Muscle of leg (tissue), 16 donors: ENCODE measurements at places on chromosomes 4 and X. TPM values are rescaled to one million over a fixed set of nuclear protein-coding genes. Genes with fewer than 3 reads are reported as not detected.

Gene PAGE5
- not detected for total RNA-seq

Gene MBNL3
- 9.8 TPM for total RNA-seq

Gene UGT2B15
- total RNA-seq = not detected

Gene PRRG3
- 12.6 TPM for total RNA-seq

Gene CXCL3
- 0.18 TPM for total RNA-seq

Gene DCX
- total RNA-seq = 9.4 TPM

Gene ADH1B
- total RNA-seq = 6.3 TPM

Gene AGTR2
- 38.0 TPM for total RNA-seq

Gene SPANXA1
- total RNA-seq = not detected

Gene SMIM31
- total RNA-seq = not detected

Gene FRG2
- not detected for total RNA-seq

Gene GPAT3
- 16.3 TPM for total RNA-seq

DNA sequence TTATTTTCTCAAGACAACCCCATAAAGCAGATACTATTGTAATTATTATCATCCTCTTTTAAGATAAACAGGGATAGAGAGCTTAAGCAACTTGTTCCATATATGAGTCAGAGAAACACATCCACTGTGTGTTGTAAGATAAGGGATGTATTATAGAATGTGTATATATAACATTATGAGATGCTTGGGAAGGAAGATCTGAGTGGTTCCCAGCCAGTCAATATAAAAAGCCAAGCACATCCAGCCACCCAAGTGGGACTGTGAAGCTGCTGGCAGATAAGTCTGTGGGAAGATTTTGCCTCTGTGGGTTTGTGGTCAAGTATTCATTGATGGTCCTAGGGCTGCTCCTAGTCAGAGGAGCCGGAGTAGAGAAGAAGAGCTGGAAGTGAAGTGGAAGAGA lies 16.5 kb upstream of the BMPR1B start:
- DNase-seq = no peak
- no peaks in the 10 kb centered on the region for H3K36me3 ChIP-seq
- H3K27me3 ChIP-seq = no peaks in the 10 kb centered on the region
- no peaks in the 10 kb centered on the region for H3K4me1 ChIP-seq
- H3K27ac ChIP-seq = no peak overlapping the region
- no peak overlapping the region for H3K4me3 ChIP-seq

- DNase-seq = no peak
- no peaks in the 10 kb centered on the region for H3K4me1 ChIP-seq
- H3K4me3 ChIP-seq = no peak overlapping the region
- H3K27me3 ChIP-seq = peaks cover 4% of the 10 kb centered on the region
These were observed 16.2 kb downstream of the CTAG1B start for GRCh38 chrX:154602766-154603437.

- DNase-seq = no peak
- no peaks in the 10 kb centered on the region for H3K27me3 ChIP-seq
- H3K4me3 ChIP-seq = no peak overlapping the region
- no peaks in the 10 kb centered on the region for H3K4me1 ChIP-seq
- no peaks in the 10 kb centered on the region for H3K36me3 ChIP-seq
- no peak overlapping the region for H3K27ac ChIP-seq
These were observed 407.9 kb downstream of the TECRL start for GRCh38 chr4:64001229-64001898.

DNA sequence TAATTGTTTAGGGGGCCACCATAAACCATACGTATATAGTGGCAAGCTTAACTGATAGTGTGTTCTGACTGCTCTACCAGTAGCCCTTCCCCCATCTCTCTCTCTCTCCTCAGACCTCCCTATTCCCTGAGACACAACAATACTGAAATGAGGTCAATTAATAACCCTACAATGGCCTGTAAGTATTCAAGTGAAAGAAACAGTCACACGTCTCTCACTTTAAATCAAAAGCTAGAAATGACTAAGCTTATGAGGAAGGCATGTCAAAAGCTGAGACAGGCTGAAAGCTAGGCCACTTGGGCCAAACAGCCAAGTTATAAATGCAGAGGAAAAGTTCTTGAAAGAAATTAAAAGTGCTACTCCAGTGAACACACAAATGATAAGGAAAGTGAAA lies 78.0 kb downstream of the PRDM5 start:
- H3K27me3 ChIP-seq = no peaks in the 10 kb centered on the region
- H3K36me3 ChIP-seq = peaks cover 3% of the 10 kb centered on the region
- H3K4me3 ChIP-seq = no peak overlapping the region
- no peak for DNase-seq
- H3K27ac ChIP-seq = no peak overlapping the region

DNA sequence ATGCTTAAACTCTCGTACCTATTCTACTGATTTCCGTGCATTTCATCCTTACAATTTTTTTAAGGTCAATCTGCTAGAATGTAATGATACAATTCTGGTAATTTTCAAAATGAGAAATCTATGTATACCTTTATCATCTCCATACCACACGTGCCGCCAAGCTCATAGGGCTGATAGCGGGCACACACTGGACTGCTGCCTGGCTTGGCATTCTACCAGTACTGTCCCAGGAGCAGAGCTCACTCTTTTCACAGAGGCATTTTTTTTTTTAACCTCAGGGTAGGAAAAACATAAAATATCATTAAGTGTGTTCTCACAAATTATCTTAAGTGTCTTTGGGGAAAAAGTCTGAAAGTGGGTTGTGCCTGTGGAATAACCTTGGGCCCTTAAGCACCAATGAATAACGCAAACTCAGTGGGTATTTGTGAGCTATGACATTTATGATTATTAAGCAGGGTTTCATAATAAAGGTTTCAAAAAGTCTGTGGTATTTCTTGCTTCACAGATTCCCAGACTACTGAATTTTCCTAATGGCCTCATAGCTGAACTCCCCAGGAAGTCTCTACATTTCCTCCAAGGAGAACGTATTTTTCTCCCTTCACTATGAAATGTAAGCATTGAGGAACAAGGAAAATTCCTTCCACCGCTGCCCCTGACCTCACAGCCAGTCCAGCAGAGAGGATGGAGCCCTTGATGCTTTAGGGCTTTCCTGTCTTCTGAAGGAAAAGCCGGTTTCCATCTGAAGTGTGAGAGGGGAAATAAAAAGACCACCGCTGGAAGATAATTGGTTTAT lies 125.2 kb downstream of the ELOVL6 start:
- no peak overlapping the region for H3K27ac ChIP-seq
- H3K27me3 ChIP-seq = no peaks in the 10 kb centered on the region
- H3K36me3 ChIP-seq = no peaks in the 10 kb centered on the region
- DNase-seq = no peak
- no peaks in the 10 kb centered on the region for H3K4me1 ChIP-seq

DNA sequence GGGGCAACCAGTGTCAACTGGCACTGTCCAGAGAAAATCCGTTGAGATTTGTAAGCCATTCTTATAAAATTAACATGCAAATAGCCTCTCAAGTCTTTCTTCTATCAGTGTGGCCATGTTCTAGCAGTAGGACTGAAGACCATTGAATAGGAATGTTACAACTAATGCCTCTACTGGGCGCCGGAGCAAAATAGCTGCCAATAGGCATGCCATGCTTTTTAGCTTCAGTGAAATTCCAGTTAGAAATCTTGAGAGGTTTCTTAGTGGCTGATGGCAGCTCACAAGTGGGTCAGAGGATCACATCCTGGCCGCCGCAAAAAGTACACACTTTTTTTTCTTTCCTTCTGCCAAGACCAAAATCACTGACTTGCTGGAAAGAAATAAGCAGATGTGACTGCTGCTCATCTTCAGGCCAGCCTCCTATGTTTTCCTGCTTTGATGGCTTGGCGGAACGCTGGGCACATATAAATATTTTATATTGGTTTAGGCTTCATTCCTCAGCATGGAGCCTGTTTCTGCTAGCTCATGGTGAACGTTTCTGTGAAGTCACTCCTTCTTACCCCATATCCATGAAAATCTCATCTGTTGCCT lies 293.1 kb downstream of the TENM3 start:
- DNase-seq = no peak
- no peaks in the 10 kb centered on the region for H3K36me3 ChIP-seq
- peaks cover 5% of the 10 kb centered on the region for H3K4me1 ChIP-seq
- no peak overlapping the region for H3K27ac ChIP-seq

DNA sequence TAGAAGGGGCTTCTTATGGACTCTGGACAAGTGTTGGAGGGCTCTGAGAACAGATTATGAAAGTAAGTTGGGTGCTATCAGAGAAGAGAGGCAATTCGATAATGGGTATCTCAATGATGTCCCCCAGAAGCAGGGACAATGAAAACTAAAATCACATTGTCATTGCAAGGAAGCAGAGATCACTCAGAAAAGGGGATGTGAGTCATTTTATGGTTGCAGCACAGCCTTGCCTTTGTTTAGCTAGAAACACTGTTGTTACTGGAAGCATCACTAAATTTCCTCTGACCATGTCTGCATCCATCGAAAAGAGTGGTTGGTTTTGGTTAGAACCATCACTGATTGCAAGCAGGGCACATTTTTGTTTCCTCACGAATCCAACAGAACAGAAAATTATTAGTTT lies 246.8 kb upstream of the NWD2 start:
- H3K27ac ChIP-seq = no peak overlapping the region
- no peaks in the 10 kb centered on the region for H3K36me3 ChIP-seq
- no peaks in the 10 kb centered on the region for H3K27me3 ChIP-seq
- no peak for DNase-seq
- no peaks in the 10 kb centered on the region for H3K4me1 ChIP-seq

GRCh38 chrX:2664502-2664901 lies 26.6 kb upstream of the CD99 start:
- H3K4me3 ChIP-seq = no peak overlapping the region
- DNase-seq = peak; percentile 80

DNA sequence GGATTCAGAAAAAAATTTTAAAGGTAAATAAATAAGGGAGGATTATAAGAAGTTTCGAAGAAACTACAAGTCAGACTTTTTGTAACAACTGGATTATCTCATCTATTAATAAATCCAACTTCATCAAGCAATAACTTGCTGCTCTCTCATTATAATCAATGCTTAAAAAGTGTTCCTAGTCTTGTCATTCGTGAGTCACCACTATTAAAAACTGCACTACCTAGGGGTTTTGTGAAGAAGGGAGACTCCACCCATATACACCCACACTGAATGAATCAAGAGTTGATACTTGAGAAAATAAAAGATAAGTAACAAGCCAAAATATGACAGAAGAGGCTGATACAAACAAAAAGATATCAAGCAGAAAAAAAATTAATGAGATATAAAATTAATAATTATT lies 360.5 kb downstream of the ZNF674 start:
- no peak overlapping the region for H3K27ac ChIP-seq
- H3K36me3 ChIP-seq = no peaks in the 10 kb centered on the region
- no peaks in the 10 kb centered on the region for H3K4me1 ChIP-seq
- peaks cover 7% of the 10 kb centered on the region for H3K27me3 ChIP-seq

DNA sequence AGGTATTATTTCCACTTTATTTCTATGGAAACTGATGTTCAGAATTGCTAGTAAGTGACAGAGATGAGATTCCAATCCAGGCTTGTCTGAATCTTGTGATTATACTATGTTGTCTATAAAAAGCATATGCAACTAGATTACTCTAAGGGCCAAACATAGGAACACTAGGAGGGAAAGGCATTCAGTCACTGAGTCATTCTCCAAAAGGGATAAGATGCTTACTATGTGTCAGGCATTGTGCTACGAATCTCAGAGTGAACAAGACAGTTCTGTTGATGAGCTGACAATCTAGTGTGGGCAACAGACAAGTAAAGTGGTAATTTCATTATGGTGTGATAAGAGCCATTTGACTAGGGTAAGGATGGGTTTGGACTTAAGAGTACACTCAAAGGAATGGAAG lies 77.2 kb downstream of the RASL11B start:
- peaks cover 24% of the 10 kb centered on the region for H3K4me1 ChIP-seq
- H3K27me3 ChIP-seq = no peaks in the 10 kb centered on the region
- H3K27ac ChIP-seq = peak overlapping the region; percentile 59
- no peak for DNase-seq
- no peak overlapping the region for H3K4me3 ChIP-seq
- no peaks in the 10 kb centered on the region for H3K36me3 ChIP-seq

GRCh38 chrX:13341491-13342101 lies 21.7 kb upstream of the ATXN3L start:
- peak; percentile 10 for DNase-seq
- no peak overlapping the region for H3K4me3 ChIP-seq
- H3K36me3 ChIP-seq = no peaks in the 10 kb centered on the region
- no peaks in the 10 kb centered on the region for H3K4me1 ChIP-seq

GRCh38 chr4:10584042-10584441 lies 100.5 kb downstream of the CLNK start:
- no peaks in the 10 kb centered on the region for H3K36me3 ChIP-seq
- no peaks in the 10 kb centered on the region for H3K27me3 ChIP-seq
- no peak overlapping the region for H3K27ac ChIP-seq
- no peak overlapping the region for H3K4me3 ChIP-seq
- DNase-seq = peak; percentile 77

DNA sequence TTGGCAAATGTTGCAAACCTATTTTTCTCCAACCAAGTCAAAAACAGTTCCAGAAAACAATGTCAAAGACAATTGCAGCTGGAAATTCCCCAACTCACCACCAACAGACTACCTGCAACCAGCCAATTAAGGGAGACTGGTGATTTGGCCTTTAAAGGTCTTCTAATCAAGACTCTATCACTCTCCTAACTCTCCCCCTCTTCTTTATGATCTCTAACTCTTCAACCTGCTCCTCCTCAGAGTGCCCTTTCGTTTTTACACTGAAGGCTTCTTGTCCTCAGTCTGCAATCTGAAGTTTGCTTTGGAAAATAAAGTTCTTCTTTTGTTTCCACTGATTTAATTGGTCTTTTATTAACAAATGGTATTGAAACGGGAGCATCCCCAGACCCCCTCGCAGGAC lies 203.9 kb downstream of the TECRL start:
- DNase-seq = no peak
- no peak overlapping the region for H3K27ac ChIP-seq
- H3K4me1 ChIP-seq = no peaks in the 10 kb centered on the region
- H3K36me3 ChIP-seq = no peaks in the 10 kb centered on the region

DNA sequence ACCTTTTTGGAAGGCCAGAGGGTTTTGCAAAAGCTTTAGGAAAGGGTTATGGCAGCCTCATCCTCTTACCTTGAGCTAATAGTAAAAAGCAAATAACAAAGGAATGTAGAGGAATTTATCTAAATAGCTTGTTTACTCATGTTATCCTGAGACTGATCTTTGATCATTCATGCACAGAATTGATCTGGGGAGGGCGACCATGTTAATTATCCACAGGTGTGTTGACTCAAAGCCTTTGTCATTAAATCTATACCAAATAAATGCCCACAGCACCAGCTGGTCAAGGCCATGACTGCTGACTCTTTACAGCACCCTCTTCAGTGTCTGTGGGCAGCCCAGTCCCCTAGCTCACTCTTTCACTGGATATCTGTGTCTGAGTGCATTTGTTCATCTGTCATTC lies 22.8 kb upstream of the DCLK2 start:
- H3K27ac ChIP-seq = no peak overlapping the region
- H3K36me3 ChIP-seq = no peaks in the 10 kb centered on the region
- H3K4me3 ChIP-seq = no peak overlapping the region
- no peak for DNase-seq
- H3K27me3 ChIP-seq = no peaks in the 10 kb centered on the region

- H3K4me3 ChIP-seq = no peak overlapping the region
- no peaks in the 10 kb centered on the region for H3K27me3 ChIP-seq
- no peaks in the 10 kb centered on the region for H3K36me3 ChIP-seq
- peaks cover 14% of the 10 kb centered on the region for H3K4me1 ChIP-seq
These were observed 42.6 kb downstream of the KDR start for GRCh38 chr4:55082756-55083155.

- no peaks in the 10 kb centered on the region for H3K4me1 ChIP-seq
- H3K4me3 ChIP-seq = no peak overlapping the region
- no peaks in the 10 kb centered on the region for H3K36me3 ChIP-seq
- H3K27ac ChIP-seq = no peak overlapping the region
- no peak for DNase-seq
These were observed 42.4 kb upstream of the SMARCAD1 start for GRCh38 chr4:94165256-94165655.

- H3K36me3 ChIP-seq = peaks cover 13% of the 10 kb centered on the region
- peaks cover 3% of the 10 kb centered on the region for H3K27me3 ChIP-seq
- H3K4me3 ChIP-seq = no peak overlapping the region
- H3K4me1 ChIP-seq = no peaks in the 10 kb centered on the region
- no peak overlapping the region for H3K27ac ChIP-seq
These were observed 88.2 kb upstream of the STS start for GRCh38 chrX:7059214-7059838.
